DMS153 (cell line): ENCODE measurements at places on chromosomes 6 and 20.
A peak's percentile ranks its signal among the peaks of the same experiment; 100 is the strongest.

DNA sequence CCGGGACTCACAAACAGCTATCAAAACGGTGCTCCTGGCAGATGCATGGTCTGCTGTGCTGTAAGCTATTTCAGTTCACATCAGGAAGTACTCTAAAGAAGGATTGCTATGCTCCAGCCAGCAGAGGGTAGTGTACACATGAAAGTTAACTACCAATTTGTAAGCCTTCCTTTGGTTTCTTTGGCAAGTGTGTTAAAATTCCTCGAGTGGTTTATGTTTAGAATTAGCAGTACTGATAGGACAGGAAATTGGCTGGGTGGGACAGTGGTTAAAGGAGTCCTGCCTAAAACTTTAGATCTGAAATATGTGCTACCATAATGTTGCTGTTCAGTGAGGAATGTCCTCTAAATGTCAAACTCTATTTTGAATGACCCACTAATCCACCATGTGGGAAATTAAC lies 47.4 kb downstream of the TRMT11 start:
- no peak for DNase-seq

GRCh38 chr6:85363870-85364269 lies 86.0 kb upstream of the NT5E start:
- no peak for DNase-seq

DNA sequence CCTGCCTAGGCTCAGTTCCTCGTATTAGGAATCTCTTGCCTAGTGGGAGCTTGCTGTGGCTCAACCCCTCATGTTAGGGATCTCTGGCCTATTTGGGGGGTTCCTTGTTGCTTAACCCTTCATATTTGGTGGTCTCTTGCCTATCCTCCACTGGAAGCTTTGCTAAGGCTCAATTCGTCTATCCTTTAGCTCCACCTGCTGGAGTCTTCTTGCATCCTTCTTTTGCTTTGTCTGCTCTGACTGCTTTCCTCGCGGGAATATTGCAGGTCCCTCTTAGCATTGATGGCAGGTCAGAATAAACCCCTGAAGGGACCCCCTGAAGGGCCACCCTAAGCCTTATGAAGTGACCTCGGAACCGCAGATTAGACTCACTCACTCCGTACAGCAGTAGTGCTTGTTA lies 203.0 kb upstream of the TBX18 start:
- no peak for DNase-seq

DNA sequence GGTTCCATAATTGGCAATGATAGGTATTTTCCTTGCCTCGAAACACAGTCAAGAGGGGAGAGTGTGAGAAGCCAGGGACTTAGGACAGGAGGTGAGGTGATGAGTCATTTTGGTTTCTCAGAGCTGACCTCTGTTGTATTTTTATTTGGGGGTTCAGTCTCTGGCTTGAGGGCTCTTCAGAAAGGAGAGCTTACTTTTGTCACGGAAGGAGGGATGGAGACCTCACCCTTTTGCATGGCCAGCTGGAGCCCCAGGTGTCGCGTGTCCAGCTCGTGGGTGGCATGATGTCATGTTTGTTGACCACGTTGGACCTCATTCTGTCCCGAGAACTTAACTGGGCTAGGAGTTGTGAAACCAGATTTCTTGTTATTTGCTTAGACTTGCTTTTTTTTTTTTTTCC lies 293.9 kb downstream of the QKI start:
- DNase-seq, result no peak

GRCh38 chr20:52616629-52617028 lies 355.5 kb upstream of the TSHZ2 start:
- DNase-seq, result peak; percentile 79

- DNase-seq, result no peak
These were observed 258.4 kb upstream of the MARCKS start for GRCh38 chr6:113598786-113599185.

DNA sequence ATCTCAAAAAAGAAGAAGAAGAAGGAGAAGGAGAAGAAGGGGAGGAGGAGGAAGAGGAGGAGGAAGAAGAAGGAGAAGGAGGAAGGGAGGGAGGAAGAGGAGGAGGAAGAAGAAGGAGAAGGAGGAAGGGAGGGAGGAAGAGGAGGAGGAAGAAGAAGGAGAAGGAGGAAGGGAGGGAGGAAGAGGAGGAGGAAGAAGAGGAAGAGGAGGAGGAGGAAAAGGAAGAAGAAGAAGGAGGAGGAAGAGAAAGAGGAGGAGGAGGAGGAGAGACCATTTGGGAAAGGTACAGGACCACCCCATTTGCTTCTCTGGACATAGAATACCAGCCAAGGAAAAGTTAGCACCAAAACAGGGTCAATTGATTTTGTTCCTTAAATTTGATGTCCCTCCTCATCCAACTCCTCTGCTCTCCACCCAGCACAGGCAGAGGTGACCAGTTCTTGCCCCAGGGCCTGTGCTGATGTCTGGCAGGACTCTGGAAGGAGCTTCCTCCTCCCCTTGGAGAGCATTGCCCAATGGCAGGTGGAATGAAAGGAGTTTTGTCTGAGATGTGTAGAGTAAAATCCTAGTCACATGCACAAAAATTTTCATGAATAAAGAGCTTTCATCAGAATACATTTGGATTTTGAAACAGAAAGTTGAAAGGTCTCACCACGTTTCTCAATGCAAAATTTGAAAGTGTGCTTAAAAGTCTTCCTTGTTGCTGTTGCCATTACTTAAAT lies 182.9 kb downstream of the LY86 start:
- DNase-seq, result no peak
